ENCODE measurements at places on chromosomes 13 and 19. TPM values are rescaled to one million over a fixed set of nuclear protein-coding genes. Genes with fewer than 3 reads are reported as not detected.

KIR2DL3 gene
- total RNA-seq, result not detected

CGB1 gene
- not detected for total RNA-seq

PTGIR gene
- 16.2 TPM for total RNA-seq

LEUTX gene
- 0.74 TPM for total RNA-seq

CYP4F12 gene
- total RNA-seq, result 19.4 TPM

ELSPBP1 gene
- not detected for total RNA-seq

NFKBIB gene
- 63.2 TPM for total RNA-seq

DNA sequence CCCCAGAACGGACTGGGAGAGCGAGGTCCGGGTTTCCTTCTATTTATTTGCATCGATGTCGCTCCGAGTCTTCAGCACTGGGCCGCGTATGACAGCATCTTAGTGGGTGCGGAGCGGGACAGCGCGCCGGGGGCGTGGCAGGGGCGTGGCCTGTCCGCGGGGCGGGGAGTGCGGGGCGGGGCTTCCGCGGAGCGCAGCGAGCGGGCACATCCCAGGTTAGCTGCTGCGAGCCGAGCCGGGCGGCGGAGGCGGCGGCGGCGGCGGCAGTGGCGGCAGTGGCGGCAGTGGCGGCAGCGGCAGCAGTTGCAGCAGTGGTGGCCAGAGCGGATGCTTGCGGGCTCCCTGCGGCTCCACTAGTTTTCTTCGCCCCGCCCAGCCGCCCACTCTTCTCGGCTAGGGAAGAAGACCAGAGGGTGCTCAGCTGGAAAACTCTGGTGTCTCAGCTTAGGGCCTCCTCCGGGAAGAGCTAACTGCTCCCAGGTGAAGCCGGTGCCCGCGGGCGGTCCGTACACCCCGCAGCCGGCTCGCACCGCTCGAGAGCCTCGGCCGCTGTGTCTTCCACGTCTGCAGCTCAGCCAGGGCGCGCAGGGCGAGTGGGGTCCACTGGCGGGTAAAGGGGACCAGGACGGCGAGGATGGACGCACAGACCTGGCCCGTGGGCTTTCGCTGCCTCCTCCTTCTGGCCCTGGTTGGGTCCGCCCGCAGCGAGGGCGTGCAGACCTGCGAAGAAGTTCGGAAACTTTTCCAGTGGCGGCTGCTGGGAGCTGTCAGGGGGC, at the start of gene GPC5:
Gene GPC5, plus strand, starts transcription at position 209 of the 776 bp plus-strand sequence.
- DNase-seq, result peak; percentile 8

- DNase-seq, result no peak
Measured at GRCh38 chr13:112062072-112062567, 4.8 kb upstream of the SOX1 start.

- DNase-seq, result no peak
Measured at GRCh38 chr19:35354898-35355297, 3.4 kb upstream of the FFAR3 start.

GRCh38 chr13:69553976-69554375, 553.6 kb upstream of the ATXN8OS start:
- DNase-seq, result peak; percentile 7

DNA sequence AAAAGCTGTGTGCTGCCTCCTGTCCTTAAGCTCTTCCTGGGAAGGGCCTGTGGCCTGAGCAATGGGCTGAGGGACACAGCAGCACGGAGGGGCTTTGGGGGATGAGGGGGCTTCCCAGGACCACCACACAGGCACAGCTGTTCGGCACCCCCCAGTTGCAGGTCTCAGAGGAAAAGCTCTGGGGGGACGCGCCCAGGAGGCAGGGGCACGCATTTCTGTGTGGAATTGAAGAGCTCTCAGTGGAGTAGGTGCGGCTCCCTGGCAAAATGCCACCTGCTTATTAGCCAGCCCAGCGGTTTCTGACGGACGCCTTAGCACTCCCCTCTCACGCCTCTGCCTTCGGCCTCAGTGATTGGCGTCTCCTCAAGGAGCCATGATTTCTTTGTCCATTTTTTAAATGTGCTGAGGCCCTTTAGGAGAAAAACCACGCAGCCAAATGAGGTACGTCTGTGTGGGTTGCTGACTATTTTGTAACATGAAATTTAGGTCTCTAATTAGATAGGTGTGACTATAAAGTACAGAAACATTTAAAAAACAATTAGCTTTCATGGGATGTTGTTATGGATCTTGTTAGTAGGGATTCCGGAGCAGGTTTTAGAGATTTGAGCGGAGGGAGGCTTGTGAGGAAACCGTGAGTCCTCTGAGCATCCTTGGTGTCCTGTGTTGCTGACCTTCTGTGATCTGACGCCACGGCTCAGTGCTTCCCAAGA, 4.0 kb downstream of the MCF2L start:
- DNase-seq, result peak; percentile 58

GRCh38 chr19:10419200-10419645, 1.1 kb upstream of the PDE4A start:
- DNase-seq, result no peak

DNA sequence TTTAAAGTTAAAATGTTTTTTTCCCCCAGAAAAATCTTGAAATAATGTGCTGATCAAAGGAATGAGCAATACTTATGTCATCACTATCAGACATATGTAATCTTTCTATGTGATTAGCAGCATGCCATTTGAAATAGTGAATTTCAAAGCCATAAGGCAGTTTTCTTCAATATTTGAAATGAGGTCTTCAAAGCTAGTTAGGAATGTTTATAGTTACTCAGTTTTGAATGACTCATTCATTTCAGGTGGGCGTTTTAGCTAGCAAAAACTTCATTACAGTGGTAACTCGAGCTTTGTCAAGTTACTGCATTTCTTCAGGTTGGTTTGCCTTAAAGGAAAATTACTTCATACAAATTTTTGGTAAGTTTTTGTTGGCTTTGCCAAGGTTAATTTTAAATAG, 102.1 kb downstream of the ATP8A2 start:
- DNase-seq, result no peak

DNA sequence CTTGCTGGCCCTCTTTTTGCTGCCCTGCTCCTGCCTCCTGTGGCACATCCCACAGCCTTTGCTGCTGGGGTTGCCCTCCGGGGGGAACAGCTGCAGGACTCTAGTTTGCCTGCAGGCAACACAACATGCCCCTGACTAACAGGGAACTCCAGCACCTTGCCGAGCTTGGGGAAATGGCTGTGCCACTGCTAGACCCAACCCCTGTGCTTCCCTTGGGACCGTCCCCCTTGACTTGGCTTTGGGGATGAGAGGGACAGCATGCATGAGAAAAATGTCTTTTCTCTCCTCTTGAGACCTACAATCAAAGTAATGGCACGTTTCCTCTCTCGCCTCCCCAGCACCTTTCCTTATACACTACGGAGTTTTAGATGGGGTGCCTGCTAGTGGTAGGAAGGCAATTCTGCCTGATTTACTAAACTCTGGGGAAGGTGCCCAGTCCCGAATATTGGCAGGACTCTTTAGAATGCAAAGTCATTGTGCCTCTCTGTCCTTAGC, 12.4 kb upstream of the VWA8 start:
- DNase-seq, result no peak

GRCh38 chr19:5003781-5004180, 34.9 kb downstream of the KDM4B start:
- no peak for DNase-seq

GRCh38 chr19:50030937-50031336, 5.1 kb downstream of the ZNF473 start:
- DNase-seq, result no peak

DNA sequence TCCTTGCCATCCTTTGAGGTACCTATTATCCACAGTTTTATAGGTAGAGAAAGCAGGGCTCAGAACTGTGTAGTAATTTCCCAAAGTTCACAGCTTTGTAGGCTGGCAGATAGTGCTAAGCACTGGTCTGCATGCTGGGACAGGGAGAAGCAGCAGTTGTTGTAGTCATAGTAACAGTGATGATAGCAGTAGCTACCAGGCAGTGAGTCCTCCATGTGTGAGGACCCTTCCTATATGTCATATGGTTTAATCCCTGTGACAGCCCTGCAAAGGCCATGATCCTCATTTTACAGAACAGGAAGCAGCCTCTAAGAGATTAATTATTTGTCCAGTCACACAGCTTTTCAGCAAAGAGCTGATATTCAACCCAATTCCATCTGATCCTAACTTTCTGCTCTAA, 21.0 kb downstream of the SERP2 start:
- DNase-seq, result no peak

- DNase-seq, result peak; percentile 51
Measured at GRCh38 chr19:40805258-40805868, 6.4 kb downstream of the EGLN2 start.

- peak; percentile 80 for DNase-seq
Measured at GRCh38 chr13:111304041-111304544, 16.3 kb upstream of the TEX29 start.

DNA sequence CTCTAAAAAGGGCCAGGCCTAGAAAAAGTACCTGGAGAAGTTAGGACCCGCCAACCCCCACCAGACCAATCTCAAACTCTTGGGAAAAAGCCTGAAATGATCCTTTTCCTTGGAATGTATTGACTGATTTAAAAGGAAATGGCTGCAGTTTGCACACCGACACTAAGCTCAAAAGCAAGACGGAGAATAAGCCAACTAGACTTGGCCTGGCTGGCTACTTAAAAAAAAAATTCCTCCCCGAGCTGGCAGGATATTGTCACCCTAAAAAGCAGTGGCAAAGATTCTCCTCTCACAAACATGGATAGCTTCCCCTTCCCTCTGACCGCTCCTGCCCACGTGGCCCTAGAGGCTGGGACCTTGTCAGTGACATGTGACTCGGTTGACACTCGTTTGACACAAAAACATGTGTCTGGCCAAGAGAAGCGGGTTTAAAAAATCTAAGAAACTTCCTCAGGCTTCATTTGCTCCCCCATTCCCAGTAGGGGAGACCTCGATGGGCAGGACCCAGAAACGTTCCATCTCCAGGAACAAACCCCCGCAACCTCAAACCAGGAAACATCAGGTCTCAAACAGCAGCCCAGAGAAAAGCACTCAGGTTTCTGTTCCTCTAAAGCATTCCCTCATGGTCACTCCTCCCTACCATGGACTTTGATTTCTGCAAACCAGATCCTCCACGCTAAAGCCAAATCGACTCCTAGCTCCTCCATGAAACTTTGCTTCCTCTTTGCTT, 1.3 kb downstream of the RFX1 start:
- peak; percentile 58 for DNase-seq

- no peak for DNase-seq
Measured at GRCh38 chr13:24407844-24408243, 98.5 kb downstream of the C1QTNF9 start.

GRCh38 chr19:4018140-4018613, 10.6 kb downstream of the PIAS4 start:
- DNase-seq, result peak; percentile 73

DNA sequence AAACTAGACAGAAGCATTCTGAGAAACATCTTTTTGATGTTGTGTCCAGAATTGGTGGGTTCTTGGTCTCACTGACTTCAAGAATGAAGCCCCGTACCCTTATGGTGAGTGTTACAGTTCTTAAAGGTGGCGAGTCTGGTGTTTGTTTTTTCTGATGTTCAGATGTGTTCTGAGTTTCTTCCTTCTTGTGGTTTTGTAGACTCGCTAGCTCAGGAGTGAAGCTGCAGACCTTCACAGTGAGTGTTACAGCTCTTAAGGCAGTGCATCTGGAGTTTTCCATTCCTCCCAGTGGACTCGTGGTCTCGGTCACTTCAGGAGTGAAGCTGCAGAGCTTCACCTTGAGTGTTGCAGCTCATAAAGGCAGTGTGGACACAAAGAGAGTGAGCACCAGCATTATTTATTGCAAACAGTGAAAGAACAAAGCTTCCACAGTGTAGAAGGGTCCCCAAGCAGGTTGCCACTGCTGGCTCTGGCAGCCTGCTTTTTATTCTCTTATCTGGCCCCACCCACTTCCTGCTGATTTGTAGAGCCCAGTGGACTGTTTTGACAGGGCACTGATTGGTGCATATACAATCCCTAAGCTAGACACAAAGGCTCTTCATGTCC, 1820.8 kb downstream of the UQCRFS1 start:
- DNase-seq, result no peak

- no peak for DNase-seq
Measured at GRCh38 chr13:83935566-83935965, 53.3 kb upstream of the SLITRK1 start.

DNA sequence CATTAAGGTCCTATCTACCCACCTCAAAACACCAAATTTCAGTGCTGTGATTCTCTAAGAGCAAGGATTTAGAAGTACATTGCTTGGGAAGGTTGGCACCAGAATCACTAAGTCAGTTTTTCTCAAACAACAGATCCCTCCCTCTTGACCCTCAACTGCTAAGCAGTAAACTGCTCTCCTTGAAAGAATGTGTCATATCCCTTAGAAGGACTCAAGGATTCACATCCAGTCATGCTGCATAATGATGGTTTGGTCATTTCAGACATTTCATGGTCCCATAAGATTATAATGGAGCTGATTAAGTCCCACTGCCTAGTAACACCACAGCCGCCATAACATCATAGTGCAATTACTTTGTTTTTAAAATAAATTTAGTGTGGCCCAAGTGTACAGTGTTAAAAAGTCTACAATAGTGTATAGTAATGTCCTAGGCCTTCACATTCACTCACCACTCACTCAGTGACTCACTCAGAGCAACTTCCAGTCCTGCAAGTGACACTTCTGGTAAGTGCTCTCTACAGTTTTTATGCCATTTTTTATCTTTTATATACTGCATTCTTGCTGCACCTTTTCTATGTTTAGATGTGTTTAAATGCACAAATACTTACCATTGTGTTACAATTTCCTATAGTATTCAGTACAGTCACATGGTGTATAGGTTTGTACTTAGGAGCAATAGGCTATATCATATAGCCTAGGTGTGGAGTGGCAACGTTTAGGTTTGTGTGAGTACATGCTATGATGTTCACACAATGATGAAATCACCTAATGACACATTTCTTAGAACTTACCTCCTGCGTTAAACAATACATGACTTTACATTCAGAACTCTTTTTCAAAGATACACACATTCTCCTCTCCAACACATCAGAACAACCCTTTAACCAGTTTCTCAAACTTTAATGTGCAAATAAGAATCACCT, 15.7 kb upstream of the CCDC169 start:
- no peak for DNase-seq

DNA sequence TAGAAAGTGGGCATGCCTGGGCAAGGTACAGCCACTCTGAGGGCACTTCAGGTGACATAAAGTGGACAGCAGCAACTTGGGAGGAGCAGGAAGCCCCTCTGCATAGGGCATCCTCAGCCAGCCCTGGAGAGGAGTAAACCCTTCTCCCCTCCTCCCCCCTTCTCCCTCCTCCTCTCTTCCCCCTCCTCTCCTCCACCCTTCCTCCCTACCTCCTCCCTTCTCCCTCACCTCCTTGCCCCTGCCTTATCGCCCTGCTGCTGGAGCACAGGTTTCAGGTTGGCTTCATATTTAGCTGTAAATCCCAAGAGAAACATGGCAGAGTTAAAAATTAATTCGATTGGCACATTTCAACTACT, 30.5 kb upstream of the ATP12A start:
- no peak for DNase-seq

- DNase-seq, result no peak
Measured at GRCh38 chr13:79668201-79668752, 187.3 kb downstream of the NDFIP2 start.
